Effector CD4-positive, alpha-beta T cell (primary cell): ENCODE measurements at places on chromosomes 6 and 20.

- no peak for DNase-seq
Observed at GRCh38 chr6:37848371-37848770, 28.8 kb downstream of the ZFAND3 start.

GRCh38 chr20:42191140-42191860, 573.1 kb upstream of the CHD6 start:
- DNase-seq = no peak

DNA sequence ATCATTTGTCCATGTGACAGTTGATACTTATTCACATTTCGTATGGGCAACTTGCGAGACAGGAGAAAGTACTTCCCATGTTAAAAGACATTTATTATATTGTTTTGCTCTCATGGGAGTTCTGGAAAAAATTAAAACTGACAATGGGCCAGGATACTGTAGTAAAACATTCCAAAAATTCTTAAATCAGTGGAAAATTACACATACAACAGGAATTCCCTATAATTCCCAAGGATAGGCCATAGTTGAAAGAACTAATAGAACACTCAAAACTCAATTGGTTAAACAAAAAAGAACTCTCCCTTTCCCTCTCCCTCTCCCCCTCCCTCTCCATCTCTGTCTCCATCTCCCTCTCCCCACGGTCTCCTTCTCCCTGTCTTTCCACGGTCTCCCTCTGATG, 19.4 kb upstream of the EIF2S2 start:
- DNase-seq = no peak

DNA sequence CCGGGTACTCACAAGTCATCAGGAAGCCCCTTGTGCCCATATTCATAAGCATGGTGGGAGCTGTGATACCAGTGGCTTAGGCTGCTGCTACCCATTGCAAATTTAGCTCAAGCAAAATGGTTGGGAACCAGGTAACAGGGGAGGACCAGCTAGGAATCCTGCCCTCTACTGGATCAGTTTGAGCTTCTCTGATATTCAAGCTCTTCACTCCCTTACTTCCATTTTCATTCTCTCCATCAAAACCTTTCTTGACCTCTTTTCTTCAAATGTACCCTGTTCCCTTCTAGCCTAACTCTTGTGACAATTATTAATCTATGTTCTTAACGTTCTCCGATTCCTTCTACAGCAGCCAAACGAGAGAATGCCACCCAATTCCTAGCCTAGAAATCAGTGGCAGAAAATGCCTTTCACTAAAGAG, 9.7 kb downstream of the NOL7 start:
- peak; percentile 6 for DNase-seq

- DNase-seq = no peak
Observed at GRCh38 chr6:3650076-3650958, 101.2 kb downstream of the PXDC1 start.
